AML-193 (cell line): ENCODE measurements at places on chromosomes 3 and 15.
A peak's percentile ranks its signal among the peaks of the same experiment; 100 is the strongest.

DNA sequence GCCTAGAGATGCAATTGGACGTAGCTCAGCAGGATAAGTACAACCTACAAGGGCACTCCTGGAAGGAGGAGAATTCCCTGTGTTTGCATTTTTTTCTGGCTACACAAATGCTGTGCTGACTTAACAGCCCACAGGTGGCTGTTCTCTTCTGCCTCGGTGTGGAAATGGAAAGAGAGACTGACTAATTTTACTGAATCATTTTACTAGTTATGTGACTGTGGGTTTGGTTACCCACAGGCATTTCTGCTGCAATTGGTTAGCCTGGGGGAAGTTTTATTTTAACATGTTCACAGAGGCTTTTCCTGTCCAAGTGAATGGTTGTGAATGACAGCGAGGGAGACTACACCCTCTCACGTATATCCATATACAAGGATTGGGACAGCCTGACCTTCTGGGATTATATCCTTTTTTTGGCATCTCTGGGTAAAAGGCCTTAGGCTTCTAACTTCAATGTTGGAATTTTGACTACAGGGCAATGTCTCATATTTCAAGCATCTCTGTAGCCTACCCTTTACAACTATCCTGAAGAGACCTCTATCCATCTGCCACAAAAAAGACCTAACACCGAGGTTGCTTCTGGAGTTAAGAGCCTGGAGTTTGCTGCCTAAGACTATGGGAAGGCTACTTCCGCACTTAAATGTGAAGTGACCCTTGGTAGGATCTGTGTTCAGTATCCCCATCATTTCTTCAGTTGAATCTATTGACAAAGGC, 67.2 kb upstream of the TP63 start:
- DNase-seq = no peak

DNA sequence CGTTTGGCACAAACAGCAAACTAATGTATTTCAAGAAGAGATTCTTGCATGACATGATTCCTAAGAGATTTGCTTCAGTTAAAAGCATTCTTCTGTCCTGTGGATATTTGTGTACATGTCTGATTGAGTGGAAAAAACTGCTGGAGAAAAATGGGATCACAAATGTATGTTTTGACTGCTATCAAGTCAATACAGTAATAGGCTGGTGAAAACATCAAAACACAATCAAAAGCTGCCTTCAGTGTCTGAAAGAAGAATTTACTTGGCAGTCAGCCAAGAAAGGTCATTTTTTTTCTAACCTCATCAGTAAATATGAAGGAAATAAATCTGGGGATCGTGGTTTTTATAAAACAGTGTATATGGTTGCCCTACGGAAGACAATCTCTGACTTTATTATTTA, 1214.8 kb downstream of the NSUN3 start:
- no peak for DNase-seq

- no peak for DNase-seq
Observed at GRCh38 chr3:184175981-184176376, 1.3 kb downstream of the AP2M1 start.

DNA sequence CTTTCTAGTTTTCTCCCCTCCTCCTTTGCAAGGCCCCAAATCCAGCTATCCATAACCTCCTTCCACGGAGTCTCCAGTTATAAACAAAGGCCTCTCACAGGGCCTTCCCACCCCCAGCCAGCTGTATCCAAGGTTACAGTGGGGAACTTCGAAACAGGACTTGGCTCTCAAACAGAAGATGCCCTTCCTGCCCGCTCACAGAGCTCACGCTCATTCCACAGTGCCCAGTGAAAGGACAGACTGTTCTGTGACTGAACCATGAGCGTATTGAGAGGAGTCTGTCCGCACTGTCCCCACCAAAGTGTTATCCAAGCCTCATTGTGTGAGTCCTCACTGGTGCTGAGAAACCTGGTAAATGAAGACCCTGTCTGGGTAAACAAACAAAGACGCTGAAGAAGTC, 35.4 kb downstream of the ARHGAP31 start:
- DNase-seq = no peak

DNA sequence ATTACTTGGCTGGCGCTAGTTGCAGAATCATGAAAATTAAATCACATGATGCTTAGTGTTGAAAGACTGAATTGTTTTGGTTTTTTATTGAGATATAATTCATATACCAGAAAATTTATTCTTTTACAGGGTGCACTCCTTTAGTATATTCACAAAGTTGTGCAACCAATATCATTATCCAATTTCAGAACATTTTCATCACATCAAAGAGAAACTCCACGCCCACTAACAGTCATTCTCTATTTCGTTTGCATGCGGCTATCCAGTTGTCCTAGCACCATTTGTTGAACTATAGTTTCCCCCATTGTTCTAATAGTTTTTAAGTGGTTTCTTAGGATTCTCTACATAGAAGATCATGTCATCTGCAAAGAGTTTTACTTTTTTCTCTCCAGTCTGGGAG, 3.7 kb downstream of the EHD4 start:
- no peak for DNase-seq

DNA sequence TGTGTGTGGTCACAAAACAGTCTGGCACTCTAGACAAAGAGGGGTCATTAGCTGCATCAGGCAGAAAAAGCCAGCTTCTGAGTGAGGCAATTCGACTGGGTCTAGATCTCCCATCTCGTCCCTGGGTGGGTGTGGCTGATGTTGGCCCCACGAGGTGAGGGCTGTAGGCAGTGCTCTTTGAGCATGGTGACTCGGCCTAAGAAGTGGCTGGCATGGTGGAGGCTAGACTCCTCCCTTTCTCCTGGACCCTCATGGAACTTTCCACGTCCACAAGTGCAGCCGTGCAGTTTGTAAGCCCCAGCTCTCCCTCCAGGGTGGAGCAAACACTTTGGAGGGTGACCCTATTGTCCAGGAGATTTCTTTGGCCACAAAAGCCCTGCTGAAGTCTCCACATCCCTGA, 134.1 kb downstream of the OPA1 start:
- DNase-seq = no peak

GRCh38 chr3:43178891-43179366, 73.0 kb upstream of the POMGNT2 start:
- no peak for DNase-seq

DNA sequence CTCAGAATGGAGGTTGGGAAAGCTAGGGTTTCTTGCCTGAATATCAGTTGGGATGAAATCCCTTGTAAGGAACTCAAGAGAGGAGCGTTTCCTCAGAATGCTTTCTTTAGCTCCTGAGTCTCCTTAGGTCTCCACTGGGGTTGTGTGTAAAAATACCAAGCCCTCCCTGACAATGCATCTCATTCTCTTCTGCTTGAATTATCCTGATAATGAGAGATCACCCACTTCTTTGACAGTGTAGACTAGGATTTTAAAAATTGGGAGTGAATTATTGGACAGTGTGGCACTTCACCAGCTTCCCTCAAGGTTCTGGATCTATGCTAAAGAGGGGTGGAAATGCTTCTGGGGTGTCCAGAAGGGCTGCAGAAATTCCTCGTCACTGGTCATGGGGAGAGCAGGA, 41.8 kb upstream of the POLG start:
- DNase-seq = no peak

DNA sequence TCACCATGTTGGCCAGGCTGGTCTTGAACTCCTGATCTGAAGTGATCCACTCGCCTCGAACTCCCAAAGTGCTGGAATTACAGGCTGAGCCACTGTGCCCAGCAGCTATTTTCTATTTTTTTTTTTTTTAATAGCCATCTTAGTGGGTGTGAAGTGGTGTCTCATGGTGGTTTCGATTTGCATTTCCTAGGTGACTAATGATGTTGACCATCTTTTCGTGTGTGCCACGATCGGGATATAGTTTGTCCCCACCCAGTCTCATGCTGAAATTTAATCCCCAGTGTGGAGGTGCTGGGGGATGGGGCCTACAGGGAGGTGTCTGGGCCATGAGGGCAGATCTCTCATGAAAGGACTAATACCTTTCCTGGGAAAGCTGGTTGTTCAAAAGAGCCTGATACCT, 41.8 kb upstream of the MUC13 start:
- DNase-seq = no peak

GRCh38 chr3:14397046-14397445, 5.4 kb upstream of the SLC6A6 start:
- DNase-seq = no peak

DNA sequence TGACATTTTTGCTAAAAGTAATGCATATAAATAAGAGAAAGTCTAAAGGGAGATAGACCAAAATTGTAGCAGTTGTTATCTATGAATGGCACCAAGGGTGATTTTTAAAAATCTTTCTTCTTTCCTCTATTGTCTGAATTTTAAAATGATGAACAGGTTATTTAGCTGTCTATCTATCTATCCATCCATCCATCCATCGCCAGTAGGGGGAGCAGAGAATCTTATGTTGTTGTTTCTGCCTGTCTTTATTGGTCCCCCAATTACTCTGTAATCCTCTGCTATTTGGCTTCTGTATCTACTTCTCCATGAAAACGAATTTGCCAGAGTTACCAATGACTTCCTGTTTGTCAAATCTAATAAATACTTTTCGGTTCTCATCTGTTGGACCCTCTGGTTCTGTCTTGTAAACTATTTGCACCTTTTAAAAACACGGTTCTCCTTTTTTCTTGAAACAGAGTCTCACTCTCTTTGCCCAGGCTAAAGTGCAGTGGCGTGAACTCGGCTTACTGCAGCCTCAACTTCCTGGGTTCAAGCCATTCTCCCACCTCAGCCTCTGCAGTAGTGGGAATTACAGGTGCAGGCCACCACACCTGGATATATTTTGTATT, 86.0 kb downstream of the ECT2 start:
- peak; percentile 64 for DNase-seq

DNA sequence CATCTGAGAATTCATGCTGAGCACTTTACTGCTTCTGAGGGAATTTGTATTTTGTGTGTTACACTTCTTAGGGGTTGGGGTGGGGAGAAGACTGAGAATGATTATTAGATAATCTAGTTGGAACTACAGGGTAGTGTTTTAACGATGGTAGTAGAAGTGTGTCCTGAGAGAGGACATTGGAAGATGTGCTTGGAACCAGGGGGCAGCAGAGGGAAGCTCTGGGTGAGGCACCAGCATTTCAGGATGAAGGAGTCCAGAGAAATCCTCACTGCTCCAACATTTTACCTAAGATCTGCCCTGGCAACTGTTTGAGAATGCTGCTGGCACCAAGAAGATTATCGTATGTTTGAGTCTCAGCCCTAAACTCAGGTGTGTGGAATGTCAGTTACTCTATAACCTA, 145.5 kb downstream of the SQOR start:
- no peak for DNase-seq

GRCh38 chr15:25710184-25710583, 152.9 kb downstream of the ATP10A start:
- no peak for DNase-seq

DNA sequence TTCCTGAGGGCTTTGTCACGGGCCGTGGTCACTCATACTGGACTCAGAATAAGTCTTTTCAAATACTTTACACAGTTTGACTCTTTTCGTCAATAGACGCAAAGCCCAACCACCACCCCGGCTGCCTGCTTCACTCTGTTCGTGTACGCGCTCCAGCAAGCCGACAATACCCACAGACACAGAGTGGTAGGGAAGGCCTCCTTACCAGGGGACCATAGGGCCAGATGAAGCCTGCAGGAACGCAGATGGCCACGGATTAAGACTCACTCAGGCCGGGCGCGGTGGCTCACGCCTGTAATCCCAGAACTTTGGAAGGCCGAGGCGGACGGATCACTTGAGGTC, 29.7 kb downstream of the EFCAB12 start:
- DNase-seq = peak; percentile 32

DNA sequence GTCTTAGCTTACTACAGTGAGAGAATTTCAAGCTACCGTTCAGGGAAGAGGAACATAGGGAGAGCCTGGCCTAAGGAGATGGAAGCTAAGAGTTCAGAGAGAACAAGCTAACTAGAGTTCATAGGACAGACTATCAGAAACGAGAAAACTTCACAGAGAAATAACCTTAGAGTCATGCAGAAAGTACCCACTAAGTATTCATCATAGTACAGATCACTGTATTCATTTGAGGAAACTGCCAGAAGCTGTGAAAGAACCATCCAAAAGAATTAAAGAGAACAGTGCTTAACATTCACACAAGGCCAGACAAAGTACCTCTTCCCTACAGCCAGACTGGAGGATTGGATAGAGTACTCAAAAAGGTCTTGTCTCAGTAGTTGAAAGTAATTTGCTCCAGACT, 15.2 kb upstream of the GBE1 start:
- DNase-seq = no peak

DNA sequence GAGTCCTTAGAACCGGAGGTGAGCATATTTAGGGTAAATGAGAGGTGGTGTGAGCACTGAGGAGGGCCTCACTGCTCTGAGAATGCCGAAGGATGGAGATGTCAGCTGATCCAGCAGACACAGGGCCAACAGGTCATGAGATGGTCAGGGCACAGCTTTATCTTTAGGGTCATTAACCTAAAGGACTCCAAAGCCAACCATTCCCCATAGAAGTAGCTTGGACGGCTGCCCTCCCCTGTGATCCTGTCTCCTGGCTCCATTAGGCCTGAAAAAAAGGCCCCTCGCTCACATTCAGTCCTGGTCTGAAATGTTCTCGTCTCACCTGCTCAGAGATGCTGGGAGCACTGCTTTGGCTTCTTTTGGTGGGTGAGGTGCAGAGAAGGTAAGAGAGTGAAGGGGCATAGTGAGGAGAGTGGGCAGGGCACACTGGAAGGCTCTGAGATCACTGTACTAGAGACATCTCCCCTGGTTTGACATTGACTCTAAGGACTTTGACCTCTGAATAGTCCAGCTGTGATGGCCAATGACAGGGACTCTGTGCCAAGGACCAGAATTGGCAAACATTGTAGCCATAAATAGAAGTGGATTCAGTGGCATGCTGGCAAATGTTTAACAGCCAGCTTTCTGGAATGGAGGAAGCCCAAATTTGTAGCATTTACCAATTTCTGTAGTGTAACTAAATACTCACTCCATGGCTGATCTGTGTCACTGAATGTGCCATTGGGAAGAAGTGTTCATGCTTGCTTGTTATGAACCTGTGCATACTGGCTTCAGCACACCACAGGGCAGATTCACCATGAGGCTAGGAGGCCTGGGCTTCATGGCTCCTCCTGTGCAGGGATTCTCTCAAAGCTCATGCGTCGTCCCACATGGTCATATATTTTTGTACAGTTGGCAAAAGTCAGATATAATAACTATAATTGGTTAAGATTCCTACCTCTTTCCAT, 76.2 kb upstream of the MRPS22 start:
- DNase-seq = no peak

DNA sequence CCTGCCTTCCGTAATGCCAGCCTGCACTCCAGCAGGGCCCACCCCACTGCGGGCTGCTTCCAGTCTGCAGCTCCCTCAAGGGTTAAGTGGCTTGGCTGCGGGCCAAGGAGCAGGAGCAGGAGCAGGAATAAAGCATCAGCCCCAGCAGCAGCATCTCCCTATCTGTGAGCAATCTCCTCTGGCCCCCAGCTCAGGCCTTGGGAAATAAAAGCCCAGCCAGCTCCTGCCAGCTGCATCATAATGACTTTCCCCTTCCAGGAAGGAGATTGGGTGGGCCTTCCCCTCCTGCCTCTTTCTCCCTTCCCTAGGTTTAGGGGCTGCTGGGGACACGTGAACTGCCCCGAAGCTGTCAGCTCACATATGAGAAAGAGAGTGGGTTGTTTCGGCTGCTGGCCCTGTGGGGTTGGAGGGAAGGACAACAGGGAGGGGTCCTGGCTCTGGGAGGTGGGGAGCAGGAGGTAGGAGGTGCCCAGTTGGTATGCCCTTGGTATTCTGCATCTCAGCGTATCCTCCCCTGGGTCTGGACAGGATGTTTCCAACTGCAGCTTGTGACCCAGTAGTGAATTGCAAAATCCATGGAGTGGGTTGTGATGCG, 34.6 kb upstream of the FGD5 start:
- no peak for DNase-seq

GRCh38 chr3:2958551-2958950, 151.6 kb downstream of the IL5RA start:
- DNase-seq = no peak
